ENCODE measurements at places on chromosomes 7 and 10.

- H3K27ac ChIP-seq = no peak overlapping the region
- no peaks in the 10 kb centered on the region for H3K4me1 ChIP-seq
Observed at GRCh38 chr7:104936546-104936945, 77.5 kb upstream of the KMT2E start.

DNA sequence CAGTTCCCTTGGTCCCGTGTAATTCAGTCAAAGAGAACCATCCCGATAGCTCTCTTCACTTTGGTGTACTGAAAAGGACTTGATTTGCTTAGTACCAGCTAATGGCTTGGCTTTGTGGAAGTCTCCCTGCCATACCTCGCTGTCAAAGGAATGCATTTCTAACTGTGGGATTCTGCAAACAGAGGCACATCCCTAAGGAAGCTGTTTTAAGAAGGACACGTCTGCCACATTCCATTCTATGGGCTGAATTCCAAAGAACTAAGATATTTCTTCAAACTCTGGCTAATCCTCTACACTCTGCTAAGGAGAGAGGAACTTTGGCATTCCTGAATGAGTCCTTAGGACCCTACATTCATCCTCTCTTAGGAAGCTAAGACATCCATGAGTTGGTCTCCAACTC is 327.9 kb downstream of the SFMBT2 start:
- no peaks in the 10 kb centered on the region for H3K36me3 ChIP-seq
- H3K4me3 ChIP-seq = no peak overlapping the region
- DNase-seq = peak; percentile 90
- H3K4me1 ChIP-seq = no peaks in the 10 kb centered on the region
- H3K27ac ChIP-seq = no peak overlapping the region

DNA sequence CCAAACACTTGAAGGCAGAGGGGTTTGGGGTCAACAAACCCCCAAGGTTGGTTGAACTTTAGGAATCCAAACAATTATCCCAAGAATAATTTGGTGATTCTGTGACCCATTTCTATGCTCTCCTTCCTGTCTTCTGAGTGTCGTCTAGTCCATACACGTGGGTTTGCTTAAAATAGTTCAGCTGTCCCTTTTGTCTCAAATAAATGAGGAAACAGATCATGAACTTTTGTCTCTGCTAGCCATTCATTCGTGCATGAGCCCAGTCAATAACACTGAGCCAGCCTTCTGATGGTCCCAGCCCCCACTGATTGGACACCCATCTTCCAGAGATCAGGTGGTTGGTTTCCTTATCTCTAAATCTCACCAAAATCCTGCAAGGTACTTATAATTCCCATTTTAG is 255.4 kb downstream of the PRPF18 start:
- no peaks in the 10 kb centered on the region for H3K27me3 ChIP-seq
- H3K36me3 ChIP-seq = no peaks in the 10 kb centered on the region
- H3K4me3 ChIP-seq = no peak overlapping the region
- no peak for DNase-seq

DNA sequence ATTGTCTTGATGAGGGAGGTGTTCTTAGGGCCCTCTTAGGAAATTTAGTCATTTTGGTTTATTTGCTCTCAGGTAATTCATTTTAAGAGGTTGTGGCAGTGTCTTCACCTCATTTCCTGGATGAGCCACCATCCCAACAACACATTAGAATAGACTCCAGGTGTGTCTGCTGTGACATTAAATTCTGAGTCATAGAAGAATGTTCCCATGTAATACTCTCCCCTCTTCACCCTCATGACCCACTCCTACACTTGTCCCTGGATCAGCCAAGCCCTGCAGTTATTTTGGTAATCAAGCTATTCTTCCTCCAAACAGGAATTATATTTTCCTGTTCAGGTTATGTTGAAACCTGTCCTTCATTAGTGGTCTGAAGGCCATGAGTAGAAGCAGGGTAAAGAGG is 944.1 kb downstream of the SORCS3 start:
- no peaks in the 10 kb centered on the region for H3K27me3 ChIP-seq
- H3K4me3 ChIP-seq = no peak overlapping the region
- no peaks in the 10 kb centered on the region for H3K4me1 ChIP-seq
- no peaks in the 10 kb centered on the region for H3K36me3 ChIP-seq

DNA sequence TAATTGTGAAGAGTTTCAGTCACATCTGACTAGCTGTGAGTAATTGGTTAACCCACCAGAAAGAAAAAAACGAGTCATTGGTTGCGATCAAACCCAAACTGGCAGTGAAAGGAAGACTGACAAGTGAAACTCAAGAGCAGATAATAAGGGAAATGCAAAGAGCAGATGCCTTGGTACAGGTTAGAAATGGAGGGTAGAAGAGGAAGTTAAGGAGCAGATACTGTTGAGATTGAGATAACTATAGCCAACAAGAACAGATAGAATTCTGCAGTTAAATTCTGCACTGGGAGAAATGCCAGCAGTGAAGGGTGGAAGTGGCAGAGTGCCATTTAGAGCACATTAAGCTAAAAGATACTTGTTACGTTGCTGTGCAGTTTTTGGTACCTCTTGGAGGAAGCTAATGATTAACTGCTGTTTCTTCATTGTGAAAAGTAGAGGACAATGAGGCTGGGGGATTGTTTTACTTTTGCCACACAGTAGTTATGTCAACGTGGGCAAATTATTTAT is 65.8 kb downstream of the CDK13 start:
- no peak overlapping the region for H3K27ac ChIP-seq
- no peaks in the 10 kb centered on the region for H3K4me1 ChIP-seq
- no peak overlapping the region for H3K4me3 ChIP-seq
- no peaks in the 10 kb centered on the region for H3K27me3 ChIP-seq

DNA sequence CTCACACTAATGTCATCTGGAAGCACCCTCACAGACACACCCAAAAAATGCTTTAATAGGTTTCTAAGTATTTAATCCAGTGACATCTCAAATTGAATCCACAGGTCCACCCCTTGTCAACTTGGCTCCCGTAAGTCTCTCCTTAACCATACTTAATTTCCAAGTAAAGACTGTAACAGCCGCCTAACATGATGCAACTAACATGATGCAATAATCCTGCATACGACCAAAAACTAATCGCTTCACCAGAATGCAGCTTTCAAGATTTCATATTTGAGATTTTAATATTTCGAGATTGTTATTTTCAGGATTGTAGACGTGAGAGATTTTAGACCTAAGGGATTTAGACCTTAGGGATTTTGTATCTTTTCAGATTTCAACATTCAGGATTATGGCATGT is 3.7 kb upstream of the HDAC9 start:
- H3K4me3 ChIP-seq = no peak overlapping the region
- no peaks in the 10 kb centered on the region for H3K36me3 ChIP-seq
- H3K27me3 ChIP-seq = no peaks in the 10 kb centered on the region
- DNase-seq = no peak
- H3K4me1 ChIP-seq = peaks cover 3% of the 10 kb centered on the region

GRCh38 chr7:112086496-112087254 is 119.5 kb downstream of the DOCK4 start:
- H3K36me3 ChIP-seq = no peaks in the 10 kb centered on the region
- no peak overlapping the region for H3K4me3 ChIP-seq

GRCh38 chr7:75984130-75985008 is 10.0 kb downstream of the TMEM120A start:
- H3K27me3 ChIP-seq = no peaks in the 10 kb centered on the region
- no peak overlapping the region for H3K27ac ChIP-seq
- peaks cover 8% of the 10 kb centered on the region for H3K36me3 ChIP-seq
- H3K4me1 ChIP-seq = no peaks in the 10 kb centered on the region
- no peak for DNase-seq

GRCh38 chr7:104650991-104651640 is 322.7 kb downstream of the LHFPL3 start:
- H3K27ac ChIP-seq = no peak overlapping the region
- H3K27me3 ChIP-seq = no peaks in the 10 kb centered on the region
- DNase-seq = no peak
- H3K4me1 ChIP-seq = no peaks in the 10 kb centered on the region

GRCh38 chr10:13717936-13718772 is 131.4 kb downstream of the PRPF18 start:
- no peaks in the 10 kb centered on the region for H3K27me3 ChIP-seq
- no peak overlapping the region for H3K4me3 ChIP-seq
- H3K4me1 ChIP-seq = peaks cover 3% of the 10 kb centered on the region
- no peaks in the 10 kb centered on the region for H3K36me3 ChIP-seq
- no peak overlapping the region for H3K27ac ChIP-seq

DNA sequence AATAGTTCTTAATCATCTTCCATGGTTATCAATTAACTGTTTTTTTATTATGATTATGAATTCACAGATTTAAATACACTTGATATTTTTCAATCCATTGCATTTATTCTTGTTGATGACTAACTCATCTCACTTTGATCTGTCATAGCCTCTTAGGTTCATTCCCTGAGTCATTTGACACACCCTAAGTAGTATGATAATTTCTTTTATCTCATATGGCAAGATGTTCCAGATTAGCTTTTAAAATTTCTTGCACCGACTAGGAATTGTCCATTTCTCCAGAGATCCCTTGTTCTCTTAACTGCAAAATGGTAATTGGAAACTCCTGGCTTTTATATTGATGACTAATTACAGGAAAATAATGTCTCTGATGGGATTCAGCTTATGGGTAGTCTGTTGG is 87.6 kb upstream of the CCDC6 start:
- no peaks in the 10 kb centered on the region for H3K27me3 ChIP-seq
- no peak for DNase-seq
- no peak overlapping the region for H3K4me3 ChIP-seq
- no peaks in the 10 kb centered on the region for H3K36me3 ChIP-seq
- H3K4me1 ChIP-seq = no peaks in the 10 kb centered on the region
- H3K27ac ChIP-seq = no peak overlapping the region
